ENCODE measurements at places on chromosomes 12 and 14.

DNA sequence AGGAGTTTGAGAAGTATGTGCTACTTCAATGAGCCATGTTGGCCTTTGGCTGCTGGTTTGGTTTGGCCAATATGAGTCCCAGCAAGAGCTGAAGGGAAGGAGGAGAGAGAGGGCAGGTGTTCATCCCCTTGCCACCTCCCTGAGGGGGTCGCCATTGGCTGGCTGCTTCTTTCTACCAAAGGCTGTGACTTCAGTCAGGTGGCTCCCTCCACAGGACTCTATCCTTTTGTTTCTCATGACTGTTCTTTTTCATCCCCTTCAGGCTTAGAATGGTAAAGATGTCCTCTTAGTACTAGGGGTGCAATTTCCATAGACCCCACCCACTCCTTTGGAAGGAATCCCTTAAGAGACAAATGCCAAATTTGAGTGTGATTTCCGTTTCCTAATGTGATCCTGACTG lies 31.2 kb upstream of the OTOGL start:
- DNase-seq: no peak

GRCh38 chr12:68665016-68665569 lies 21.7 kb upstream of the NUP107 start:
- no peak for DNase-seq

DNA sequence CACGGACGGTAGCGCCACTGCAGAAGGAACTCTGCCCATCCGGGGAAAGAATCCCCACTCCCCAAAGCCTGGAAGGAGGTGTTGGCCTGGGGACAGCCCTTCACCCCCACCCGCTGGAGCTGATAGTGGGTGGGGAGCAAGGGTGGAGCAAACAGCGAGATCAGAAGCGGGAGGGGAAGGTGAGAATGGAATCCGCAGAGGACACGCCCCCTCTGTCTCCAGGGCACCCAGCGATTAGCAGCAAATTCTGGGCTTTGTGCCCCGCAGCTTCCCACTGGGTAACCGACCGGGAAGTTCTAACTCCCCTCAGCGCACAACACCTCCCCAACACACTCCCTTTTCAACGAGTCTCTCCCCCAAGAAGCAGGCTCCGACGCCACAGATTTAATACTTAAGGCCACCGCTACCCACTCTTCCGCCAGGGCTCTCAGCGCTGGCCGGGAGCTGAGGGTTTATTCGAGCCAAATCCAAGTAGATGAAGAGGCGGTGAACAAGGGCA lies 1.4 kb downstream of the SLC25A29 start:
- peak; percentile 58 for DNase-seq

DNA sequence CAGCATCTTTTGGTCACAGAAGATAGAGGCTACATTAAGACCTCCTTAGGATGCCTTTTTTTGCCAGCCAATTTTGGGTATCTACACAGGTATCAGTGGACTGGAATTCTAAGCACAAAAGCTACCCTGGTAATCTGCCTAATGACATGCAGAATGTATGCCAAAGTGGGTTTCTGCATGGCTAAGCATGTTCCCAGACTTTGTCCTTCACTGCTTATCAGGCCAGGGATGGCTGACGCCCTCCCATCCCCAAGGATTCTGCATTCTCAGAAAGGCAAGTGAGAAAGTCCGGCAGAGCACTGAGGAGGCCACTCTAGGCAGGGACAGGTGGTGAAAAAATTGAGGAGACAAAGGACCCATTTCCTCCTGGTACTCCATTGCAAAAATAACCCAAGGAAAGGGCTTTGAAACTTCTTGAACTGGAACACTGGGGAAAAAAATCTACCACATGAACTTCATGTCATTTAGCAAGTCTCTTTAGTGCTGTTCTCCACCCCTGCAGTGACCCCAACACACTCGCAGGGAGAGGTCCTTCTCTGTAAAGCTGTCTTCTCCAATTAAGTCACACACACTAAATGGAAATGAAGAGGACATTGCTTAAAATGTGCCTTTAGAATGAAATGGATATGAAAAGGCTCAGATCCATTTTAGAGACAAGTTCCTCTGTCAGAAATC lies 91.7 kb upstream of the MAX start:
- DNase-seq: no peak

DNA sequence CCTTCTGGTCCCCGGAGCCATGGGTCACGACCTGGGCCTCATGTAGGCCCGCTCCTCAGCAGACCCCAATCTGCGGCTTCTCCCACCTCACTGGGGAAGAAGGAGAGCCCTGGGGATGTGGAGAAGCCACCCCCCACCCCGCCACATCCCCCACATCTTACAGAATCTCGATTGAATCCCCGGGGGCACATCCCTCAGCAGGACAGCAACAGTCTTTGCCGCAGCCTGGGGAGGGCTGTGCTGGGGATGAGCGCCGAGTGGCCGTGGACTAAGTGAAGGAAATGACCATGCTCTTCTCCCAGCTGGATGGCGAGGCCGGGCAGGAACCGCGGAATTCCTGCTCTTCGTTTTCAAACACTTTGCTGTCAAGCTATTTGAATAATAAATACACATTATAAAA lies 169.0 kb upstream of the RTL1 start:
- peak; percentile 31 for DNase-seq

GRCh38 chr14:41609704-41610183 lies 3.1 kb downstream of the LRFN5 start:
- DNase-seq: no peak

DNA sequence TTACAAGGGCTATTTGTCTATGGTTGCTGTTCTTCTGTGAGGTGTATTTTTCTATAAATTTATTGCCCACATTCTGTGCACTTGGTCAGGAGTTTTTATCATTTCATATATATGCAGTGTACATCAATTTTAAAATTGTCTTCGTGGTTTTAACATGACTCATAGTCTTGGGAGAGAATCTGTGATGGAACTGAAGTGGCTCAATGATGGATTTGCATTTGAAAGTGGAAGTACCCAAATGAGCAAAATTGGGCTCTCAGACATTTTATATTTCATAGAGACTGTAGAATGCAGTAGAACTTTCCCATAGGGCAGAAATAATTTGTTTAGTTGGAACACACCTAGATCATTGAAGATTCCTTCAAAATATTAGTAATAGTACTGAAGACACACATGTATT lies 1.9 kb upstream of the SCFD1 start:
- peak; percentile 87 for DNase-seq

- peak; percentile 72 for DNase-seq
These were observed 76.4 kb upstream of the FOXN3 start for GRCh38 chr14:89493406-89493805.

GRCh38 chr12:49543914-49544815 lies 5.3 kb downstream of the KCNH3 start:
- DNase-seq: no peak

DNA sequence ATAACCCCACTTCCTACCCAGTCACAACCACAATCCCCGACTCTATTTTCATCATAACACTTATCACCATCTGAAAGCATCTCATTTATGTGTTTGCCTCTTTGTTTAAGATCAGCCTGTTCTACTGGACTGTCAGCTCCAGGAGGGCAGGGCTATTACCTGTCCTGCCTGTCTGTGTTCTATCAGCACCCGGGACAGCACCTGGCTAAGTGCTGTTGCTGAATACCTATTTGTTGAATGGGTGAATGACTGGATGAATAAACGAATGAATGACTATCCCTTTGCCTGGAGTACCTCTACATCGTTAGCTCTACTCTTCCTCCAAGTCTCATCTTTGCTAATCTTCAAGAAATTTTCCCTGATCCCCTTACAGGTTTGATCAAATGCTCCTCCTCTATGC lies 69.0 kb downstream of the WSCD2 start:
- no peak for DNase-seq

GRCh38 chr14:78530078-78530477 lies 359.9 kb downstream of the NRXN3 start:
- DNase-seq: peak; percentile 82

GRCh38 chr12:121154793-121155375 lies 22.2 kb downstream of the P2RX7 start:
- no peak for DNase-seq

DNA sequence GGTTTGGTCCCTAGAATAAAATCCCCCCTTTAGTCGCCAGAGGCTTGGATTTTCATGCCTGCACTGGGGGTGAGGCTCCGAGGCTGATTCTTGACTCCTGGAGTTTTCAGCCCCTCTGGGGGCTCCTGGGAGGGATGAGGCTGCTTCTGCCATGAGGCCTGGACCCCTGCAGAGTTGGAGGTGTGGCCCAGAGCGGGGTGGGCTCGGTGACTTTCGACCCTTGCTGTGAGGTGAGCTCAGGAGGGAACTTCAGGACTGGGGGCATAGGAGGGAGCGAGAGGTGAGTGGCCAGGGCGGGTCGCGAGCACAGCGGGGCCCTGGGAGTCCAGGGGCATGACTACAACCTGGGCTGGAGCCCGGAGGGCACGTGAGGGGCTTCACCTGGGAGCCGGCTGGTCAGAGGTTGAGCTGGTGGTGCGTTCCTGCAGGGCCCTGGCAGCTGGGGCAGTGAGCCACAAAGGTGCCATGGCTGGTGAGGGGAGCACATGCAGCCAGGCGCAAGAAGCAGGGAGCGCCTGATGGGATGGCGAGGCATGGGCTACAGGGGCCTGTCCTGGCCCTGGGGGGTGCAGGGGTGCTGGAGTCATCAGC lies 168.2 kb downstream of the KIF26A start:
- DNase-seq: no peak

DNA sequence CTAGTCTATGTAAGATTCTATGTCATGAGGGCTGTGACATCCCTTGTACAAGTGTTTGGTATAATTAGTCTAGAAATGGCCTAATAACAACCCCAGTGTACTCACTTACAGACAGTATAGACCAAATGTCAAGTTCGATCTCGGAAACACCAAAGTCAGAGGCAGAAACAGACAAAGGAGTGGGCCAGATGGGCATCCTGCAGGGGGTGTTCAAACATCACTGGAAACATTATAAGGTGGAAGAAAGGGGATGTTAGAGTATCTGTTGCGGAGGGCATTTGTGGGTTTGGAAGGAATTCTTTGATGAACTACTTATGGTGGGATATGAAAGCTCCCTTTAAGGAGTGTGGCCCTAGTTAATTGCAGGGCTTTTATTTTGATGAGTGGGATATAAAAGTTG lies 134.6 kb downstream of the ESR2 start:
- DNase-seq: peak; percentile 61

- no peak for DNase-seq
These were observed 52.4 kb upstream of the EIF5 start for GRCh38 chr14:103281496-103282231.

- no peak for DNase-seq
These were observed 316.2 kb downstream of the PAWR start for GRCh38 chr12:79374545-79374944.

- DNase-seq: no peak
These were observed 168.3 kb downstream of the DUSP6 start for GRCh38 chr12:89183985-89184435.

GRCh38 chr14:70032447-70032846 lies 153.2 kb downstream of the SMOC1 start:
- DNase-seq: no peak

DNA sequence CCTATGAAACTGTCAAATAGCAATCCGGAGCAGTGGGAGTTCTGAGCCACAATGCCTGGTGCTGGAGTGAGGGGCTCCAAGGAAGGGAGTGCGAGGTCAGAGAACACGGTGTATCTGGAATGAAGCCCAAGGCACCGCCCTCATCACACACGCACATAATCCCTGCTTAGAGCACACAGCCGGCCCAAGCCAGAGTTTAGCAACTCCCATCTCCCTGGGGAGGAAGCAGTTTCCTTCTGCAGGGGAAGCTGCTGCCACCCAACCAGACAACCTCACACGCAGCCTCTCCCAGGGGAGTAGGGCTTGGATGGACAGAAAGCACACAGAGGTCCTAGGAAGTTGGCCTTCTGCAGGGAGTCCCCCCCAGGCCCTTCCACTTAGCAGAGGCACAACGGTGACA lies 31.3 kb downstream of the ACTN1 start:
- DNase-seq: no peak

DNA sequence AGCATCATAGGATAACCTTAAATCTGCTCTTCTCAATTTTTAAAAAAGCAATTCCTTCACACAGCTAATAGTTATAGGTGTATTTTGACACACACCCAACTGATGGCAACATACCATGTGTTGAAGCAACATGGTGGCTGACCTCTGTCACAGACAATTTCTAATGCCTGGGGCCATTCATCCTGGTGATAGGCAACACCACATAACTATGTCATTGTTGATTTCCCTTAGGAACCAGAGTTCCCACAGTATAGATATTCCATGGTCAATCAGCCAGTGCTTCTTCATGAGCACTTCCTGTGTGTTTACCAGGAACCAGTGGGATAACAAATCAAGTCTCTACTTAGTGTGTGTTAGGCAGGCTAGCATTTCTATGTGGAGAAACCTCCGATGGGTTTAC lies 88.3 kb downstream of the FIGNL2 start:
- no peak for DNase-seq

GRCh38 chr14:67467134-67467533 lies 21.4 kb downstream of the TMEM229B start:
- DNase-seq: no peak

- no peak for DNase-seq
These were observed 12.5 kb downstream of the CTSG start for GRCh38 chr14:24563505-24563904.

GRCh38 chr12:52551216-52551865 lies 1.6 kb downstream of the KRT71 start:
- DNase-seq: no peak

DNA sequence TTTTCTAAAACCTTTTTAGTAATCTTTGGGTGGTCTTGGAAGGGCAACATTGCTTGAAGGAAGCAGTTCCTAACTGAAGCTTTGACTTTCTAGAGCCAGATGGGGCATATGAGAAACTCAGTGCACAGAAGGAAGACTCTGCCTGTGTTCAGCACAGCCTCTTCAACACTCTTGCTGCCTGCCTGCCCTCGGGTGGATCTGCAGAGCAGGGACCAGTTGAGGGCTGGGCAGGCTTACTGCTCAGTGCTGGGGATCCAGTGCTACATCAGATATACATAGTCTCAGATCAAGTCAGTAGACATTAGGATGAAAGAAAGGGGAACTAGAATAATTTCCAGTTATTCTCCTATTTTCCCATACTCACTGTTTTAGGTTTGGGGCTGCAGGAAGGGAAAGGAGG lies 29.5 kb upstream of the TMX1 start:
- no peak for DNase-seq

GRCh38 chr12:4809013-4809448 lies 88.8 kb downstream of the GALNT8 start:
- DNase-seq: no peak

DNA sequence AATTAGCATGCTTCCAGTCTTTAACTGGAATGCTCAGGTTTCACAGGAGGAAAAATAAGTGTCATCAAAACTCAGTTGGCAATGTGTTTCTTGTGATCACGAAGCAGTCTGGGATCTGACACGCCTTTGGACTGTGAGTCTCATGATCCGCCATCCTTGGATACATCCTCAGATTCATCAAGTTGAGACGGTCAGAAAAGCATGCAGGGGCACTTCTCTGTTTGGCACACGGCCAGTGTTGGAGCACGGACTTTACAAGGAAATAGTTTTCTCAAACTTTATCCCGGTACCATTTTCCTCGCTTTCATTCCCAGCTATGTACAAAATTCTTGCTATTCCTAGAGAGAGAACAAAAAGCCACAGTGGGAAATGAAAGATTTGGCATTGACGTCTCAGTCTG lies 88.4 kb upstream of the PARP11 start:
- no peak for DNase-seq

- DNase-seq: no peak
These were observed 16.7 kb upstream of the IFNG start for GRCh38 chr12:68176257-68176656.

GRCh38 chr12:5015711-5016492 lies 27.8 kb upstream of the KCNA5 start:
- no peak for DNase-seq
